Immature natural killer cell (primary cell): ENCODE measurements at places on chromosomes 5 and 9.
A peak's percentile ranks its signal among the peaks of the same experiment; 100 is the strongest.

DNA sequence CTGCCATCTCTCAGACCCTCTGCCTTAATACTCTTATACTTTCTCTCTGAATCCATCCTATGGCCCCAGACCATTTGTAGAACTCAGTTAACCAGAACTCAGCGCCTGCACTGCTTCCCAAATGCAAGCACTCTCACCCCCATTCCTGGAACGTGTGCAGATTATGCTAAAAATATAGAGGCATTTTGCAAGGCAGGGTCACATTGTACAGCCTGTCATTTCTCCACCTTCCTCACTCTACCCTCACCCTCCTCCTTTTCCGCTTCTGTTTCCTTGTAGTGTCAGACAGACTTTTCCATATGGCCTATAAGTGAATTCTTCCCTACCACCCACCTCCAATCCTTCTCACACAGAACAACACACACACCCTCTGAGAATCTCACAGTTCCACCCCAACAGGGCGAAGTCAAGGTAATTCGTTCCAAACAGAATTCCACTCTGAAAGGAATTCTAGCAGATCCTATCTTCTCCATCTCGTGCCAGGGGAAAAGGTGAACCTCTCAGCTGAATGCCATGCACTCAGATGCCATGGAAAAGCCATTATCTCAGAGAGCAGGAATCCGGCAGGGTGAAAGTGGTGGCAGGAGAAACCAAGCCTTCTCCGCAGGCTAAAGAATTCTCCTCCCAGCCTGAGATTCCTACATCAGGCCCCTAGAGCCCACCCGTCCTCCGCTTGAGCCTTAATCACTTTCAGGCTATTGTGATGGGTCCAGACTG, 25.3 kb downstream of the GGTA1 start:
- no peaks in the 10 kb centered on the region for H3K27me3 ChIP-seq
- H3K4me1 ChIP-seq: no peaks in the 10 kb centered on the region
- DNase-seq: no peak
- H3K27ac ChIP-seq: no peak overlapping the region

DNA sequence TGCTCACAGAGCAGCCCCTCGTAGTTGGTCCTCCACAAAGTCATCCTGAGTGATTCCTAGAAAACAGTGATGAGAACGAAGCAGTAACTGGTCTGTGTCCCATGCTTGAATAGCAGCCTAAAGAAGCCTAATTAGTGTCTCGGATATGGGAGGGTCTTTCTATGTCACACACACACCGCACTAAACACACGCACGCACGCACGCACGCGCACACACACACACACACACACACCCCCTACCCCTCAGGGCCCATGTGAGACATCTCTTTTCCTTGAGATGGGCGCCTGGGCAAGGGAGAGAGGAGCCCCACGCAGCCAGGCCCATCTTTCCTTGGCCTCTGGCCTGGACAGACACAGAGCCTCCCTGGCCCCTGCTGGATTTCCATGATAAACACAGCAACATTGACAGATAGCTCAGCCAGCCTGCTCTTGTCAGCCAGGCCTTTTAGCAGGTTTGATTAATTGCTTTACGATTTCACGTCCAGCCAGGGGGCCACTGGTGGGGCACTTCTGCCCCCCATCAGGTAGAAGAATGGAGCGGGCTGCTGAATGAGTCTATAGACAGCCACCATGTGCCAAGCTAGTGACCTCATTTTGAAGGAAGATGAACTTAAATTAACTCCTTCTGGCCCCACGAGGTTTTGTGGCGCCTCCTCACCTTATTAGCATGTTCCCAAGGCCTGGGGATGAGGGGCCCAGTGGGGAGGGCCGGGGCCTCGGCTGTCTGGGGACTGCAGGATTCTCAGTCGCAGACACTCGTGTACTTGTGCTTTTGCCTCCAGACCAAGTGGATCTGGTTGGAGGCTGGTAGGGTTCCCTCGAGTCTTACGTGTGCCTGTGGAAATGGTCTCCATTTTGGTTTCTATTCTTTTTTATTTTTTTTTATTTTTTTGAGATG, 36.2 kb upstream of the PRDM12 start:
- no peak overlapping the region for H3K27ac ChIP-seq
- H3K27me3 ChIP-seq: no peaks in the 10 kb centered on the region
- H3K36me3 ChIP-seq: peaks cover 26% of the 10 kb centered on the region
- DNase-seq: no peak
- no peak overlapping the region for H3K4me3 ChIP-seq

GRCh38 chr9:114282926-114283325, 40.0 kb upstream of the ORM1 start:
- H3K4me3 ChIP-seq: no peak overlapping the region
- no peaks in the 10 kb centered on the region for H3K4me1 ChIP-seq
- DNase-seq: peak; percentile 15
- no peak overlapping the region for H3K27ac ChIP-seq

DNA sequence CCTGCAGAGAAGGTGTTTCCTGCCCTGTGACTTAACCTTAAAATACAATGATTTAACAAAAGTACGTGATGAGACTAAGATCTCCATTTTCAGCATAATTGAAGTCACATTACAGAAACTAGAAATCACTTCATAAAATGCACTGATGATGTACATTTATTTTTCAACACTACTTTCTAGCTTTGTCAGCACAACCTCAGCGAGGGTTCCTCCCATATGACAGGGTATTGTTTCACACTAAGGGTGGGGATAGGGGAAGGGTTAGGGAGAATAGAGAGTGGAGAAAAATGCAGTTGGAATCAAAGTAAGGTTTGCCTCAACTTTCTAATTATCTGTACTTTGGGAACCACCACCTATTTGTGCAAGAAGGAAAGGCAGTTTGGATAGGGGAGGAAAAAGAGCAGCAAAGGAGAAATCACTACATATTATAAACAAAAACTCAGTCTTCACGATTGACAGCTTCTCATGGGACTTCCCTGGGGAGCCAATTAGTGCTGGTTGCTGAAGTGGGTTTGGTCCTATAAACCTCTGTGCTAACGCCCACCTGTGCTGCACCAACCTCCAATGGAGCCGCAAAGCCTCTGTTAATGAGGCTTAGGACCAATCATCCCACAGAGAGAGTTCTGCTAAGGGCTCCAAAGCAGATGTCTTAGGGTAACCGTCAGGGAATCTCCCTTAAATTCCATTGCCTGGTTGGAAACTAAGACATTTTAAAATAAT, 369.2 kb upstream of the PDE4D start:
- no peaks in the 10 kb centered on the region for H3K36me3 ChIP-seq
- DNase-seq: no peak
- no peak overlapping the region for H3K4me3 ChIP-seq
- H3K4me1 ChIP-seq: no peaks in the 10 kb centered on the region

DNA sequence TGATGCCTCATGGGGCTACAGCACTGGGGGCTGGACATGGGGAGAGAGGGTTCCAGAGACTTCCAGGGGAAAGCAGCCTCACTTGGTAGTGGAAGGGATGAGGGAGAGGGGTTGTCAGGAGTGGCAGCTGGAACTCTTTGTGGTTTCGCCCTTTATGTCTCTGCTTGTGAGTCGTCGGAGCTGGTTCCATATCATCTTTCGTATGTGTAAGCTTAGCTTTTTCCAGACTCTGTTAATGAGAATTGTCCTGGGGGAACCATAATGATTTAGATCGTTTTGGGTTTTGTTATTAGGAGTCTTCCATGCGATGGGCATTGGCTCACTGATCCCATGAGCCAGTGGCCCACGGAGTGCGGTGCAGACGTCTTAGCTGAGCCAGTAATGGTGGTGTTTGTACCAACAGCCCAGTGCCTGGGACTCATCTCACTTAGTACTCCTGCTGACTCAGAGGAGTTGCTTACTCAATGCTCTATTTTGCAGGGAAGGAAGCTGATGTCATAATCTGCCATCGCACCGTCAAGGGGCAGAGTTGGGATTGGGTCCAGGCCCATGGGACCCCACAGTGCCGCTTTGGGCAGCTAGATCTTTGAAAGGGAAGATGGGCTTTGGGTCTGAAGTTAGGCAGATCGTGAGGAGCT, 48.5 kb downstream of the NEK6 start:
- H3K27me3 ChIP-seq: no peaks in the 10 kb centered on the region
- no peak for DNase-seq
- H3K36me3 ChIP-seq: peaks cover 5% of the 10 kb centered on the region
- H3K27ac ChIP-seq: peak overlapping the region; percentile 25

- H3K4me1 ChIP-seq: peaks cover 50% of the 10 kb centered on the region
- peaks cover 7% of the 10 kb centered on the region for H3K27me3 ChIP-seq
- H3K36me3 ChIP-seq: peaks cover 4% of the 10 kb centered on the region
- DNase-seq: no peak
Observed at GRCh38 chr9:133333011-133333410, 3.0 kb downstream of the SURF6 start.

DNA sequence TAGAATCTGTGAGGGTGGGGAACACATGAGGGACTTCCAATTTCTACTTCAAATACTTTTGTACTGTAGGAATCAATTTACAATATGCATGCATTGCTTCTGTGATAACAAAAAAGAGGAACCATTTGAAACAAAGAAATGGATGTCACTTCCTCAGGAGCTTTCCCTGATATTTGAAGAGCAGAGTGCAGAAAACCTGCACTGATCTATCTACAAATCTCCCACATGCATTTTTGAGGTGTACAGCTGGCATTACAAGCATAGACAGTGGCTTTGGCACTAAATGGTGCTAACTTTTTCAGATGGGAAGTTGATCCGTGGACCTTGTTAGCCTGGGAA, 27.7 kb downstream of the YIPF5 start:
- H3K27ac ChIP-seq: no peak overlapping the region
- no peak overlapping the region for H3K4me3 ChIP-seq
- H3K27me3 ChIP-seq: no peaks in the 10 kb centered on the region
- DNase-seq: no peak
- H3K36me3 ChIP-seq: no peaks in the 10 kb centered on the region

DNA sequence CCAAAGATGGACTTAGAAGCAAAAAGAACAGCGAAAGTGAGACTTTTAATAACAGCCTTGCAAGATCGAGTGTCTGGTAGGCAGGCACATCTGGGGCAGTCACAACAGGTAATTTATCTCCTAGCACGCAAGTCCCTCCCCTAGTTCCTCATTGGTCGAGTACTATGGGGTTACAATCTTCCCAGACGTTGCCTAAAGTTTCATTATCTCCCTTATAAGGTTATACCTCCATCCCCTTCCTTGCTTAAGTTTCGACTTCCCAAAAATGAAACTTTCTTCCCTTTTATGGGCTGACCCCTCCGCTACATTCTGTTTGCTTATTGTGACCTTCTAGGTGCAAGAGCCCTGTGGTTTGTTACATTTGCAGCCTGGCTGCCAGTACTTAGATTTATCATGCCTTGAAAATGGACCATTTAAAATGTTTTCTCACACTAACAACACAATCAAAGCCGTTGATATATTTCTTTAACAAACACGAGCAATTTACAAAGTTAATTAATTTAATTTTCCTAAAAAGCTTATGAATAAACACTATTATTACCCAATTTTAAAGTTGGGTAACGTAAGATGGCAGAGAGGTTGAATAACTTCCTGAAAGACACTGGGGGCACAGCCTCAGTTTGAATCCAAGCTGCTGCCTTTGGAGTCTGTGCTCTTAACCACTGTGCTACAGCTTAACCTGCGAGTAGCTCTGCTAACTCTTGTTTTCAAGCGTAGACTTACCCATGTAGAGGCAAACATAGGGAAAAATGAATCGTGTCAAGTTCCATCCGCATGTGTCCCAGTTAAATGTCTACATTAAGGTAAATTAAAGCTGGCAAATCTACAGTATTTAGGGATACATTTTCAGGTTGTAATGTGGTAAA, 91.7 kb downstream of the EDIL3 start:
- H3K27ac ChIP-seq: no peak overlapping the region
- H3K4me3 ChIP-seq: no peak overlapping the region
- no peak for DNase-seq
- H3K4me1 ChIP-seq: no peaks in the 10 kb centered on the region
- H3K36me3 ChIP-seq: no peaks in the 10 kb centered on the region
- no peaks in the 10 kb centered on the region for H3K27me3 ChIP-seq

GRCh38 chr9:37340961-37341360, 81.5 kb upstream of the GRHPR start:
- no peak overlapping the region for H3K4me3 ChIP-seq
- H3K27ac ChIP-seq: no peak overlapping the region
- H3K27me3 ChIP-seq: no peaks in the 10 kb centered on the region
- no peaks in the 10 kb centered on the region for H3K4me1 ChIP-seq

- DNase-seq: no peak
- peaks cover 17% of the 10 kb centered on the region for H3K27me3 ChIP-seq
- H3K36me3 ChIP-seq: no peaks in the 10 kb centered on the region
- H3K4me1 ChIP-seq: peaks cover 17% of the 10 kb centered on the region
- H3K4me3 ChIP-seq: no peak overlapping the region
Observed at GRCh38 chr5:10537624-10538023, 26.2 kb upstream of the ANKRD33B start.

DNA sequence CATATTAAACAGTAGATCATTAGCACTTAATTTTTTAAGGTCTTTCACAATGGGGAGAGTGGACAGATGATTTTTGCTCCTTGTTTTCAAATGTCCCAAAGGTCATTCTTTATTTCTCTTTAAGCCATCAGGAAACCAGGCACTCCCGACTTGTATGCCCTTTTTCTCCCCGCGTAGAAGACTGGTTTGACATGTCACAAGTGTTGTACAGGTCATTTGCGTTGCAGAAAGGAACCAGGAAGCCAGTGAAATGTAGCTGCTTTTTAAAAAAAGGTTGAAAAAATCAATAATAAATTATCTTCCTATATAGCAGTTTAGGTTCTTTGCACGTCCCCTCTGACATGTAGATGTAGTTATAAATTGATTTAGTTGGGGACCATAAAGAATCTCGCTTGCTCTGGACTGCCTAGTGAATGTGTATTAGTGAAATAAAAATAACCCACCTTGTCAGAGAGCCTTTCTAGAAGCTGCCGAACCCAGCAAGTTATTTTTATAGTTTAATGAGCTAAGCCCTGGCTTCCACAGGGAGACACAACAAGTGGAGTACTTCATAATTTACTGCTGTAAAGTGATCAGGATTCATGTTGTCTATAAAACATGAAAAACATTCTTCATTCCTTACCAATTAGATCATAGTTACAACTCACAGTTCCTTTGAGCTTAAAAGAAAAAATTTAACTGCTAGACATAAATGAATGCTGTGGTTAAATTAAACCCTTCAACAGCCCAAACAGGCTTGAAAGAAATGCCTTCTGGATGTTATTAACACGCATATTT, 404.6 kb downstream of the CSNK1G3 start:
- H3K36me3 ChIP-seq: no peaks in the 10 kb centered on the region
- H3K4me3 ChIP-seq: no peak overlapping the region
- no peak for DNase-seq
- H3K27me3 ChIP-seq: no peaks in the 10 kb centered on the region
- H3K27ac ChIP-seq: no peak overlapping the region

DNA sequence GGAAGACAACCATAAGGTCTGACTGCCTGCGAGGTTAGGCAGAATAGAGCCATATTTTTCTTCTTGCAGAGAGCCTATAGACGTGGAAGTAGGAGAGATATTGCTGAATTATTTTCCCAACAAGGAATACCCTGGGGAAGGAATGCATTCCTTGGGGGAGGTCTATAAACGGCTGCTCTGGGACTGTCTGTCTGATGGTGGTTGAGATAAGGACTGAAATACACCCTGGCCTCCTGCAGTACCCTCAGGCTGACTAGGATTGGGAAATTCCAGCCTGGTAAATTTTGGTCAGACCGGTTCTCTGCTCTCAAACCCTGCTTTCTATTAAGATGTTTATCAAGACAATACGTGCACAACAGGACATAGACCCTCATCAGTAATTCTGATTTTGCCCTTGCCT, 617.5 kb upstream of the GRIN3A start:
- no peak overlapping the region for H3K4me3 ChIP-seq
- no peaks in the 10 kb centered on the region for H3K4me1 ChIP-seq
- H3K27ac ChIP-seq: no peak overlapping the region
- H3K27me3 ChIP-seq: no peaks in the 10 kb centered on the region
- no peaks in the 10 kb centered on the region for H3K36me3 ChIP-seq
